Large intestine (tissue), 12 donors: ENCODE measurements at places on chromosomes 4 and X. TPM values are rescaled to one million over a fixed set of nuclear protein-coding genes. Genes with fewer than 3 reads are reported as not detected.

DNA sequence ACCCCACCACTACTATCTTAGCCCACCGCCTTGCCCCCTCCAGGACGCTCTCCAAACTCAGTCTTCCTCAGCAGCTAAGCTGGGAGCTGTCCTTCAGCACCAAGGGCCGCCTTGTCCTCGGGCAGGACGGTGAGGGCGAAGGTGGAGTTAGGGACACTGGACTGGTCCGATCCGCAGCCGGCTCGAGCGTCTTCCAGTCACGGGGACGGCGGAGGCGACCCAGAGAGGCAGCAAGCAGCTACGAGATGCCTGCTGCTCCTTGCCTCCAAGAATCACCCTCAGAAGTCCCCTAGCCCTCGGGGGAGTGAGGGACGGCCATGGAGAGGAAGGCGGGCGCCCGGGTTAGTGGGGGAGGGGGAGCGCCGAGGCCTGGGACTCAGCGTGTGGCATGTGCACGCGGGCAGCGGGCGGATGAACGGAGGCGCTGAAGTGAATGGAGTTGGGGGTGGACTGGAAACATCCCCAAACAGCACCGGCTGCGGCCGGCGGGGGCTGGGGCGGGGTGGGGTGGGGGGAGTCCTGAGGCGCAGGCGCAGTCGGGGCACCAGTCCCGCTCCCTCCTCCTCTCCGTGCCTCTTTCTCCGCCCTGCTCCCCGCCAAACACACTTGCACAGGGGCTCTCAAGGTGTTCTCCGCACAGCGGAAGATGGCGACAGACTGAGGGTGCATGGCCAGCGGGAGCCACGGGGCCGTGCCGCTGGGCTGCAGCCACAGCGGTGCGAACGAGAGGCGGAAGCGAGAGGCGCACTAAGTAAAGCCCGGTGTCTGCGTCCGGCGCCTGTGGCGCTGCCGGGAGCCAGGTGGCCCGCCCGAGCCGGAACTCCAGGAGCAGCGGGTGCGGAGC lies at the start of gene NALF2:
NALF2 (plus strand) TSS at position 545 of the 844 bp plus-strand sequence. CDS start 957 bp downstream, outside the sequence.
- H3K27ac ChIP-seq, result no peak within 1 kb of the TSS
- H3K36me3 ChIP-seq, result no peaks in the 10 kb centered on the region
- H3K4me3 ChIP-seq, result peak within 1 kb of the TSS; percentile 44
- peaks cover 25% of the 10 kb centered on the region for H3K27me3 ChIP-seq

Gene KDR
- 14.5 TPM for polyA plus RNA-seq

DNA sequence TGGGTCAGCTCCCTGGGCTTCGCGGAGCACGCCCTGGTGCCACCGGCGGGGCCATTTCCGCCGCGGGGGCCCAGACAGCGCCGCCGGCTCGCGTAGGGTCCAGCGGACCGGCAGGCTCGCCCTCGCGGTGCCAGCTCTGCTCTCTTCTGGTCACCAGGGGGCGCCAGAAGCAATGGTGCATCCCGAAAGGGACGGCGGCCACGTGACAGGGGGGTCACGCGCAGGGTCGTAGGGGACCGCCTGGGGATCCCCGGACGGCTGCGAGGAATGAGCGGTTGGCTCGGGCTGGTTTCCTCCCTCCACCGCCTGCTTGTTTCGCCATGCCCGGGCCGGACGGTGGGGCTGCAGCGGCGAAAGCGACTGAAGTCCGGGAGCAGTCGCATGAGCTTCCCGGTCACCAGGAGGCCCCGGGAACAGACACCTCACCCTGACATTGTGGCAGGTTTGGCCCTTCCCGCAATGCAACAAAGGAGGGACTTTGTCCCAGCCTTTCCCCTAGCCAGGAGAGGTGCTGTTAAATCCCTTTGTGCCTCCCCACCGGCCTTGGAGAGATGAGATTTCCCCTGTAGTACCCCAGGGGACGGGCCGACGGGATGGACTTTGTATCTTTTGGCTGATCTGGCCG lies 15.8 kb downstream of the ZCCHC12 start:
- H3K27me3 ChIP-seq, result no peaks in the 10 kb centered on the region
- H3K36me3 ChIP-seq, result no peaks in the 10 kb centered on the region
- peak overlapping the region; percentile 50 for H3K4me3 ChIP-seq
- peak; percentile 71 for DNase-seq

DNA sequence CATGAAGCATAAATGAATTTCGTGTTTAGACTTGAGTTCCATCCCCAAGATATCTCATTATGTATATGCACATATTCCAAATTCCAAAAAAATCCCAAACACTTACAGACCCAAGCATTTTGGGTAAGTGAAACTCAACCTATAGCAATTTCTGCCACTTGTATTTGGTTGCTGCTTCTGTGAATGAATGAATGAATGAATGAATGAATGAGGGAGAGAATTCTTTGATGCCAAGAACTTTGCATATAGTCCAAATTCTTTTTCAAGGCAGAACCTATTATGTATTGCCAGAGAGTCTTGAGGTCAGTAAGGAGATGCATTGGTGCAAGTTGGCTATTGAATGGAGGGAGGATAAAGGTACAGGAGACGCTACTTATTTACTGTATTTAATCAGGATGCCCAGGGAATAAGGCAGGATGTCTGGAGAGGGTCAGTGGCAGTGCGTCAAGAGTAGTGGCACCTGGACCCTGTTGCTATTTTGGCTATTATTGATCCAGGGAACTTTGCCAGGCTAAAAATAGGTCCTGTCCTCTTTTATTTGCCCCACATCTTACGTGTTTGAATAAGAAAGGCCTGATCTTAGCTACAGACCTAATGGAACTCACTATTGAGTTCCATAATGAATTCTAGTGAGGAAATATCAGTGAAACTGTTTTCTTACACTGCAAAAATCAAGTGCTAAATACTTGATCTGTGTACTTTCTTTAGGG lies 33.9 kb downstream of the ANAPC4 start:
- DNase-seq, result no peak
- no peaks in the 10 kb centered on the region for H3K4me1 ChIP-seq
- H3K27me3 ChIP-seq, result no peaks in the 10 kb centered on the region
- H3K36me3 ChIP-seq, result peaks cover 56% of the 10 kb centered on the region

DNA sequence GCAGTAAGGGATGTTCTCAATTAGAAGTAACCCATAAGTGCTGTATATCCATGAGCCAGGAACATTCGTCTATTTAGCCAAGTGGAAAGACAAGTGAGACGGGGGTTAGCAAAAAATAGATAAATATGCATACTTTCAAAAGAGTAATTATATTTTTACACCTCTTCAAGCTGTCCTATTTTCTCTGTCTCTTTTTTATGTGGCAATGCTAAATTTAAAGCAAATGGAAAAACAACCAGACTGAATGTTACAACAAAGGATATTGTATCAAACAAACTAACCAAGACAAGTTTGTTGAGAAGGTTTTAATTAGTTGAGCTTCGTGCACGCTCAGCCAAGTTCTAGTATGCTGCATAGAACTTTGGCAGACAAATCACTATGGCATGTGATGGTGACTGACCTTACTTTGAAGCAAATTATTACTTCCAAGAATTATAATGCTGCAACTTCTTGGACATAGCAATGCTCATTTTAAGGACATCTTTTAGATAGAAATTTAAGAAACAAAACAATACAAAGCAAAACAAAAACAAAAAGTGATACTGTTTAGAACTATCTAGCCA lies 61.4 kb upstream of the TMEM150C start:
- no peak overlapping the region for H3K4me3 ChIP-seq
- DNase-seq, result no peak
- H3K27me3 ChIP-seq, result no peaks in the 10 kb centered on the region

DNA sequence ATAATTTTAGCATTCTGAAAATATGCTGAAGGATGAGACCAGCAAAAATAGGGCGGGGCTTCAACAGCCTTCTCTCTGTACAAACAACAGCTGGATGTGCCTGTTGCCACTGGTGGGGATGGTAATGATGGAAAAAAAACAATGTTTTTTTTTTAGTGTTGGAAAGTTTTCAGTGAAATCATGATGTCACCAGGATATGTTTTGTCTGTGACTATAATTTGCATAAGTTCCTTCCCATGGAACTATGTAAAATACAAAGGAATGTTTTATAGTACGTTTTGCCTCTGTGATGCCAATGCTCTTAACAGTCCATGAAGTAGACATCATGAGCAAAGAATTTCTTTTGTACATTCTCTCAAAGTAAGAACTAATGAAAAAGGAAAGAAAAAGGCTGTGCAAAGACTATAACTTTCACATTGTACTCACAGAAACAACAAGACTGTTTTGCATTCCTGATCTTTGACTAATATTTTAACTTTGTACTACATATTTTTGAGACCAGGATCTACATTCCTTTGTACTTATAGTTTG lies 589.7 kb downstream of the SPRY1 start:
- H3K4me1 ChIP-seq, result no peaks in the 10 kb centered on the region
- no peaks in the 10 kb centered on the region for H3K36me3 ChIP-seq
- peak overlapping the region; percentile 25 for H3K27ac ChIP-seq
- H3K27me3 ChIP-seq, result no peaks in the 10 kb centered on the region

Gene PPEF1
- 1.7 TPM for polyA plus RNA-seq

Gene IL13RA2
- polyA plus RNA-seq, result 0.27 TPM

GRCh38 chr4:21709031-21709430 lies 239.5 kb downstream of the KCNIP4 start:
- H3K36me3 ChIP-seq, result no peaks in the 10 kb centered on the region
- H3K4me1 ChIP-seq, result no peaks in the 10 kb centered on the region
- no peak overlapping the region for H3K27ac ChIP-seq
- no peak overlapping the region for H3K4me3 ChIP-seq
- no peak for DNase-seq

- H3K27me3 ChIP-seq, result no peaks in the 10 kb centered on the region
- no peak overlapping the region for H3K4me3 ChIP-seq
- H3K36me3 ChIP-seq, result no peaks in the 10 kb centered on the region
- DNase-seq, result no peak
- H3K4me1 ChIP-seq, result peaks cover 18% of the 10 kb centered on the region
Observed at GRCh38 chr4:74006009-74006476, 7.6 kb upstream of the CXCL5 start.
